Keratinocyte (primary cell): ENCODE measurements at places on chromosomes 1 and 21.
A peak's percentile ranks its signal among the peaks of the same experiment; 100 is the strongest.

- DNase-seq, result no peak
Measured at GRCh38 chr1:216119600-216119999, 303.6 kb downstream of the USH2A start.

GRCh38 chr1:116377541-116378529, 4.8 kb downstream of the ATP1A1 start:
- DNase-seq, result peak; percentile 65

- no peak for DNase-seq
Measured at GRCh38 chr1:25677193-25677773, 60.7 kb downstream of the MAN1C1 start.

DNA sequence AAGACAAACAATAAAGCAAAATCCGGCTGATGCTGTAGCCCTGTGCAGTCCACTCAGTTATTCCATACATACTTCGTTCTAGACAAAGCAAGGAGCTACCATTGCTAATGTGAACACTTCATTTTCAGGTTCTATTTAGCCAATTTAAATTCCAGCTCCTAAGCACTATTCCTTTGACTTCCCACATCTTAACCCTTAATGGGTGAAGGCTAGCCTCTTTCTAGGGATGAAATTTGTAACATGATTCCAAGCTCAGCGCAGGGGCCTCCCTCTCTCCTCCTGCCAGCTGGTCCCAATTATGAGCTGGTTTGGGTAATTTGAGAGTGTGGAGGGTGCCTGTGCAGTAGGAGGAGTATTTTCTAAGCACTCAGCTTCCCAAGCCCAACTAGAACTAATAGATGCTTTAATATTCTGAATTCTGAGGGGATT, 53.9 kb upstream of the PTGFRN start:
- DNase-seq, result no peak

- no peak for DNase-seq
Measured at GRCh38 chr21:35342440-35342839, 293.3 kb upstream of the RUNX1 start.

DNA sequence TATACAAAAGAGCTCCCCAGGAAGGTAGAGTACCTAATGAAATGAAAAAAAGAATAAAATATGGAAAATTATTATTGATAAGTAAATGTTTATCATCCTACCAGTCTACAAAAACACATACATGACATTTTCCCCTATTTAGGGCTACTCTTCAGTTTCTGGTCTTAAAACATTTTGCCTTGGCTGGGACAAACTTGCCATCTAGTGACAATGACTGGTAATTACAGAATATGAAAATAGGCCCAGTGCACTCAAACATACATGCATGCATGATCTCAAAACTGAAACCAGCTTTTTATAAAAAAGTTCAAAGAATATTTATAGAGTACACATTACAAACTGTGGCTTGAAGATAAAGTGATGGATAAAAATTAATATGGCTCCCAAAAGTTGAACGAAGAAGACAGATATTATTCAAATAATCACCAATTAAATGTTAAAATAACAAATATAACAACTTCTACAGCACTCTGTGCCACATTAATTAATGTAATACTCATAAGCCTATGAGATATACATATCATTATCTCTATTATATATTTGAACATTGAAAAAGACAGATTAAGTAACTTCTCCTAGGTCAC, 10.5 kb upstream of the RNPC3 start:
- no peak for DNase-seq

- no peak for DNase-seq
Measured at GRCh38 chr1:201917362-201918033, 28.8 kb downstream of the SHISA4 start.

DNA sequence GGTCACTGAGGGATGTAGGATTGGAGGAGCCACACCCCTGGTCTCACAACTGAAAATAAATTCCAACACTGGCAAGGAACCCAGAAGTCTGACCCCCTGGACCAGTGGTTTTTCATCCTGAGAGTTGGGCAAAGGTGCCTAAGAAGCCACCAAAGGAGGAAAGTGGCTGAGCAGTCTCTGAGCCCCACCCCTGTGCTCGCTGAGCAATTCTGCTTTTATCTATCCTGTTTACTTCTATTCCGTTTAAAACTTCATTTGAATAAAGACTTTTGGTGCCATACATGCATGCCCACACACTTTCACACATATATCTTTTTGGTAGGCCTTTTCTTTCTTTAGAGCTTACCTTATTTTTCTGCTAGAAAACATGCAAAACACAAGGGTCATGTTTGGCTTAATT, 13.9 kb upstream of the CD53 start:
- DNase-seq, result no peak

GRCh38 chr1:207619871-207620542, 24.9 kb upstream of the CR1L start:
- DNase-seq, result no peak

DNA sequence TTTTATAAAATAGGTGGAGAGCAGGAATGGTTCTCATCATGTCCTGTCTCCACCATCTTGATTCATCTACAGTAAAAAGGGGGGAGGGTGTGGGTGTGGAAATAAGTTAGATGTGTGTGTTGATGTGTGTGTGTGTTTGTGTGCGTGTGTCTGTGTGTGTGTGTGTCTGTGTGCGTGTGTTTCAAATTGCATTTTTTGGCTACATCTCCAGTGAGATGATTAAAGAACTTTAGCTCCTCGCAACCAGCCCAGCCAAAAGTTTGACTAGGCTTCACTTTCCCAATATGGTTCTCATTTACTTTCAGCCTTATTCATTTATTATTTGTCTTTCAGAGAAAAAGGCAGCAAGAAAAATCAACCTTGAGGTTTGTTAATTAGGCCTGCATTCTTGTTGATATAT, 14.7 kb upstream of the HAO2 start:
- no peak for DNase-seq

GRCh38 chr1:87218618-87219017, 110.1 kb upstream of the LMO4 start:
- DNase-seq, result no peak

- DNase-seq, result no peak
Measured at GRCh38 chr1:10936998-10937901, 75.2 kb upstream of the TARDBP start.

GRCh38 chr1:15739745-15740144, 2.6 kb upstream of the TMEM82 start:
- no peak for DNase-seq

DNA sequence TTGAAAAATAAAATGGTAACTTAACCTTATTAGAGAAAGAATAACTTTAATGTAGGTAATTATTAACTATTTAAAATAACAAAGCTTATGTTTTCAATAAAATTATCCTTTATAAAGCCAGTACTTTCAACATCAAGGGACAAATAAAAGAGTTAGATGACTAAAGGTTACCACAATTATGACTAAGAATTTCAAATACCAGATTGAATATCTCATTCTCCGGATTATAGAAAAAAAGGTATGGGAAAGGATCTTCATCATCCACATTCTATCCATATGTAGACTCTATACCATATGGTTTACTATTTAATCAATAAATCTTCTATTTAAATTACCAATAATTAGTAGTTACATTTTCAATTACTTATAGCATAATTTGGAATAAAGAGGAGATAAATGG, 62.8 kb downstream of the TOR3A start:
- DNase-seq, result no peak

DNA sequence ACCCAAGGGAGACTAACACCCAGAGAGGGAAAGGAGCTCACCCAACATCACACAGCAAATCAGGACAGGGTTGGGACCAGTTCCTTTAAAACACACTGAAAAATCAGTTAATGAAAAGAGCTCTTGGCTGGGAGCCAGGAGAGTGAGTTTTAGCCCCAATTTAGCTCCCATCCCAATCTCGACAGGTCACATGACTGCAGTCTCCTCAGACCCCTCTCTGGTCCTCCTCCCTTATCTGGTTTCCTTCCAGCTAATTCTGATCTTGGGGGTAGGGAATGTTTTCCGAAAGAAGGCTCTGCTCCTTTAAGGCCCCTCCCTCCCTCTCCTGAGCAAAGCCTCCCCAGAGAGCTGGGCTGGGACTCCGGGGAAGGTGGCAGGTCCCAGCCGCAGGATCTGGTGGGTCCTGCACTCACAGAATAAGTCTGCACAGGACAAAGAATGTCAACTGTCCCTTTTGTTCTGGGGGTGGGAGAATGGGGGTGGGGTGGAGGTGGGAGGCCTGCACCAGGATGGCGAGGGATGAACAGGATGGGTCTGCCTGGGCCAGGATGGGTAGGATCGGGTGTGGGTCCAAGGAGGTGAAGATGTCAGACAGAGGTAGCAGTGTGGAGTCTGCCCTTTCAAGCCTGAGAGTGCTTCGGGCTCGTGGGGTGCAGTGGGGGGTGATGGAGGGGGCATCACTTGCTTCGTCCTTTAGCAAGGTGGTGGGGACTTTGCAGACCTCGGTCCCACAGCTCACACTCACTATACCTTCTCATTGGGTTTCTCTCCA, 57.3 kb upstream of the SSBP3 start:
- DNase-seq, result no peak

- DNase-seq, result no peak
Measured at GRCh38 chr21:45939521-45940045, 42.0 kb upstream of the COL6A1 start.

GRCh38 chr1:64051796-64052195, 151.6 kb upstream of the UBE2U start:
- DNase-seq, result no peak

DNA sequence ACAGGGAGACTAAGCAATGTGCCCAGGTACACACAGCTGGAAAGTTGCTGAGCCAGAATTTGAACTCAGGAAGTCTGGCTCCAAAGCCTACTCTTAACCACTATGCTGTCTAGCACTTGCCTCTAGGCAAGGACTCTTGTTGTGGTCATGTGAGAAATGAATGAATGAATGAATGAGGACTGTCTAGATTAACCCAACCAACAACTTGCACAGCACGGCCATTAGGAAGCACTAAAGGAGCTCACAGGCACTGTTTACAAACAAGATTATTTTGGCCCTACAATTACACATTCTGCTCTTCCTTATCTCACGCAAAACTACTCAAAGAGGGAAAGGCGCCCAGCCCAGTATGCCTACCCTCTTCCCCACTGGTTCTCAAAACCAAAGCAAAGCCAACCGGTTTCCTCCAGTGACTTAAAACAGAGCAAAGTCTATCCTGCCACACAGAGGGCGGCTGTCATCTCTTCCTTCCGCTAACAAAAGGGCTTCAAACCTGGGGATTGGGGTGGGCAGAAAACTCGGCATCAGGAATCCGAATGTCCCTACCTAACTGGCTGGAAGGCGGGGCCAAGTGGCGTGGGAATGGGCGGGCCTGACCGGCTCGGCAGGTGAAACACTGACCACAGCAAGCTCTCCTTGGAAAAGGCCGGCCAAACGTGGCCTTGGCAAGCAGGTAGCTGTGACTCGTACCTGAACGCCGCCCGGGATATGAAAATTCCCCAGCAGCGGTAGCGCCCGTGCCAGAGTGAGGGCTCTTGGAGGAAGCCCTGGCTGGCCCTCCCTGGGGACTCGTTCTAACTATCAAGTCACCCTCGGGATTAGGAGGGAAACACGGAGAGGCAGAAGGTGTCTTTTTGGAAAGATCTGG, 948 bp downstream of the STK40 start:
- no peak for DNase-seq
